ENCODE measurements at places on chromosomes 1 and 21.

DNA sequence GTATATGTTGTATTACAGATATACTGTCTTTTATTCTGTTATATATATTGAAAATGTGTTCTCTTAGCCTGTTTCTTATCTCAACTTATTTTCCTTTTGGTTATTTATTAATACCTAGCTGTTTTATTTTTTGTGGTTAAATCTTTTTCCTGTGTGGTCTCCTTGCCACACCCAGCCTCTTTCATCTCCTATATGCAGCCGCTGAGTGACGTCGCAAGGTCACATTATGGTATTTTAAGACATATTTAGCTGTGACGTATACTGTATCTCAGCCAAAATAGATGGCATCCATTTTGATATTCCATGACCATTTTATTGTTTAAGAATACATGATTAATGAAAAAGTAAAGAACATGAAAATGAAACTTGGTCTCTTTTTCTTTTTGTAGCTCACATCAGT lies 29.1 kb downstream of the CENPF start:
- no peak for DNase-seq

DNA sequence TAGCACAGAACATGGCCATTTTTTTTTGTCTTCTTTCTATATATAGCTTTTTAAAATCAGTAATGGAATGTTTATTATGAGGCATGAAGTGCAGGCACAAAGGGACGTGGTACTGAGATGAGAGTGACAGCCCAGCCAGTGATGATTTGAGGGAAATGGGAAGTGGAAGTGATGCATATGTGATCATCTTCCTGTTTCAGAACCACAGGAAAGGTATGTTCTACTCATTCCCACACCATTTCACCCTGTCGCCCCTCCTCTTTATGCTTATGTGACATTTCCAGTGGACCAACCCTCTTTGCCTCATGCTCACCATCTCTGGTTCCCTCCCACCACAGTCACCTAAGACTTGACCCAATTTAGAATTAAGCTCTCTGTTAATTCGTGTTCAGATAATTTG lies 24.3 kb downstream of the PTGS2 start:
- DNase-seq, result no peak

- DNase-seq, result no peak
Observed at GRCh38 chr1:59520827-59521418, 224.0 kb downstream of the FGGY start.

DNA sequence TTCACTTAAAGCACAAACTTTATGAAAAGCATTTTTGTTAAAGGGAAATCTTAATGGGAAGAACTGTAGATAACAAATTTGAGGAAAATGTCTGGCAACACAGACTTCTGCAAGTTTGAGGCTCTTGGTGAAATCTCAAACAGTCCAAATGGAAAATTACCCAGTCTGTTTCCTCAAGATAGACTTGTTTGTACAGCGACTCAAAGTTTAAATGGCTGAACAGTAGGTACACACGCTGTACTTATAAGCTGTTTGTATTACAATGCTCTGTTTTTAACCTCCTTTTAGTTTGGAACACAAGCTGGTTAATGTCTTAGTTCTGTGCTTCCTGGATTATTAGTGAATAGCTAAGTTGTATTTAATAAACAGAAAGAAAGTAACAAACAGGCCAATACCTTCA lies 217.1 kb downstream of the NFIA start:
- no peak for DNase-seq

DNA sequence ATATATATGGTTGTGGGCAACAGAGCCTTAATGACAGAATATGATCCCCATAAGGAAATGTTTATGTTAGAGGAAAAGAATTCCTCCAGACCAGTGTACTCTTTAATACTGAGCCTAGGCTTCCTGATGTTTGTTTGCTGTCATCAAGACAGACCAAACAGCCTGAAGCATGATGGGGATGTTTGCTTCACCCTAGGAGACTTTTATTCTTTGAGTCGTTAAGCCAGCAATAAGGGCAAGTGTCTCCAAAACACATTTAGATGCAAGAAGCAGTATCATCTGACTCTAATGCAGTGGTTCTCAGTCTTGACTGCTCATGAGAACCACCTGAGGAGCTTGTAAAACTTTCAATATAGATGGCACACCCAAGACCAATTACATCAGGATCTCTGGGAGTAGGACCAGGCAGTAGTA lies 33.1 kb downstream of the UBE2U start:
- DNase-seq, result no peak

DNA sequence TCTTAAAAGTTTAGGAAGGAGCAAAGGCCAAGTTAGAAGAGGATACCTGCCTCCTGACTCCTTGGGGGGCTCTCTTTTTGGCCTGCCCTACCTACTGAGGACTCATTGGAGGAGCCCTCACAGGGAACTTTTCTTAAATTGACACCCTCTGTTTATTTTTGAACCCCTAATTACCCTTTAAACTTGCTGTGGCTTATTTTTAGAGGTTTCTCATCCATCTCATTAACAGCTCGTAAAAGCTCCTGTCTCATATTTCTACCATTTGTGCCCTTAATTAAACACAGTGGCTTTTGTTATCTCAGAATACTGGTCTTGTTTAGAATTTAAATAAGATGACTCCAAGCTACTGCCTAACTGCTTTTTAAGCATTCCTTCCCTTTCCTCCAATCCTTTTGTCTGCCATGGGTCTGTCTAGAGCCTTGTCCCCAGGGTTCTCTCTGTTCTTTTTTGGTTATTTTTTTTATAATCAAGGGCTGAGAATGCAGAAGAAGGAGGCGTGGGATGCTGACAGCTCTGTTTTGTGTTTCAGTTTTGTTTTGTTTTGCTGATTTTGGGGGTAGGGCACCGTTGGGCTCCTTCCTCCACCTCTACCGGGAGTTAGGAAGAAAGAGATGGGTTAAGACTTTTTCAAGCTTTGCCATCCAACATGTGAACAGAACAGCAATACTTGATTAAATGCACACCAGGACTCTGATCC lies 78.0 kb downstream of the SYT6 start:
- no peak for DNase-seq

DNA sequence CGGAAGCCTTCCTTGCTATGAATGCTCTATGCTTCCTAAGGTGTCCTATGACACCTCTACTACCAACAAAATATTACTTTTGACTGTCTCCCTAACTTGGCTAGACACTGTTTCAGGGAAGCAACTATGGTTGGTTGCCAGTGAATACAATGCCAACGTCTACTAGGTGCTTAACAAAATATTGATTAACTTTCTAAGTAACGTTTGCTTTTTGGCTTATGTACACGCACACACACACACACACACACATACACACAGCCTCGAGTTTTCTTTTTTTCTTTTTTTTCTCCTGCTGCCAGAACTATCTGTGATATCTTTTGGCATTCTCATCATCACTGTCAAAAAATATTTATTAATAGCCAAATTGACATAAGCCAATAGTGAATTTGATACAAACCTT lies 864.0 kb downstream of the PLA2G4A start:
- DNase-seq, result no peak

DNA sequence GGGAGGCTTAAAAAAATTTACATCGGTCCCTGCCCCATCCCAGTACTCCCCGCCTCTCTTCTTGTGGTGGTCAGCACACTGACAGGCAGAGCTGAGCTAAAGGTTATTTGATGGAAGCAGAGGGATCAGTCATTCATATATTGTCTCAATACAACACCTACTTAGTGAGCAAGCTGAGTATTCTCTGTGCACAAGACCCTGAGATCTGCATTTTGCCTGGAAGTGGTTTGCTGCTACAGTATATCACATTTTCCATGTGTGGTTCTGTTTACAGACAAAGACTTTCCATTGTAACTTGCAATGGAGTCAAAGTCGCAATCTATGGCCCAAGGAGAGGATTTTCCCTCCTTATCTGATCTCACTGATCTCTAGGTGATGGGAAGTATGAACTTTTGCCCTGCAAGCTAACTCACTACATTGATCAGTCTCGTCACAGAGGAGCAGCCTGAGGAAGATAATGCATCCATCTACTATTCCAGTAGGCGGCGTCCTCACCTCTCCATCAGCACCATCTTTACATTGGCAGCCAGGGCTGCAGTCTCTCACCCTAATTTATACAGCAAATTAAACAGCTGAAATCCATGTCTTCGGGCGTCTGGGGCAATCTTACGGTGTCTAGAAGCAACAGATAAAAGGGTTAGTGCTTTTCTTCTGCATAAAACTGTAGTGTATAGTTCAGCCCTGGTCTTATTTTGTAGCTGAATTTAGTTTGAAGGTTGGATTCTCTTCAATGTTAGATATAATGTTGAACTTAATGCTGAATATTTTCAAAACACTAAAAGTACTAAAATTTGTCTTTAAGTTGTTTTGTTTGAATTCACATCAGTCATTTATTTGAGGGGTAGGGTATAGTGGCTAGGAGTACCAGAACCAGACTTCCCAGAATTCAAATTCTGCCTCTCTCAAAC lies 3.2 kb upstream of the TRAF5 start:
- DNase-seq, result no peak

DNA sequence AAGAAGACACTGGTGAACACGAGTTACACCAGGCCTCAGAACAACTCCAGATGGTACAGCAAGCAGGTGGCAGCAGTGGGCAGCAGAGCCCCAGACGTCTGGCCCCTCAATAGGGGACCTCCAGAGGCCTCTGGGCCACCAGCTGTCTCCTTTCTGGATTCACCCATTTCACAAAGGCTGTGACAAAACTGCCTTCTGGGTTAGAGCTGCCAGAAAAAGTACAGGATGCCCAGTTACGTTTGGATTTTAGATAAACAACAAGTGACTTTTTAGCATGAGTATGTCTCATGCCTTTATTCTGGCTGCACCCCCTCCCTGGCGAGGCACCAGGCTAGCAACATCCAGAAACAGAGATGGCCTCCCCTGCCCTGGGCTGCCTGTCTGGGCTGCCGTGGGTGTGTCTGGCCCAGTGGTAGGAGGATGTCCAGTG lies 30.1 kb downstream of the ITPKB start:
- DNase-seq, result no peak

DNA sequence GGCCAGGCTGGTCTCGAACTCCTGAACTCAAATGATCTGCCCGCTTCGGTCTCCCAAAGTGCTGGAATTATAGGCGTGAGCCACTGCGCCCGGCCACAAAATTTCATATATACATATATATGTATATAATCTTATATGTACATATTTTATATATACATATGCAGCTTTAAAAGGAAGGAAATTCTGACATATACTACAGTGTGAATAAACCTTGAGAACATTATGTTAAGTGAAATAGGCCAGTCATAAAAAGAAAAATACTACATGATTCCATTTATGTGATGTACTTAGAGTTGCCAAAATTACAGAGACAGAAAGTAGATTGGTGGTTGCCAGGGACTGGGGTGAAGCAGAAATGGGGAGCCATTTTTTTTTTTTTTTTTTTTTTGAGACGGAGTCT lies 63.2 kb downstream of the NUP210L start:
- DNase-seq, result no peak

GRCh38 chr1:65112811-65113210 lies 35.2 kb upstream of the AK4 start:
- no peak for DNase-seq

DNA sequence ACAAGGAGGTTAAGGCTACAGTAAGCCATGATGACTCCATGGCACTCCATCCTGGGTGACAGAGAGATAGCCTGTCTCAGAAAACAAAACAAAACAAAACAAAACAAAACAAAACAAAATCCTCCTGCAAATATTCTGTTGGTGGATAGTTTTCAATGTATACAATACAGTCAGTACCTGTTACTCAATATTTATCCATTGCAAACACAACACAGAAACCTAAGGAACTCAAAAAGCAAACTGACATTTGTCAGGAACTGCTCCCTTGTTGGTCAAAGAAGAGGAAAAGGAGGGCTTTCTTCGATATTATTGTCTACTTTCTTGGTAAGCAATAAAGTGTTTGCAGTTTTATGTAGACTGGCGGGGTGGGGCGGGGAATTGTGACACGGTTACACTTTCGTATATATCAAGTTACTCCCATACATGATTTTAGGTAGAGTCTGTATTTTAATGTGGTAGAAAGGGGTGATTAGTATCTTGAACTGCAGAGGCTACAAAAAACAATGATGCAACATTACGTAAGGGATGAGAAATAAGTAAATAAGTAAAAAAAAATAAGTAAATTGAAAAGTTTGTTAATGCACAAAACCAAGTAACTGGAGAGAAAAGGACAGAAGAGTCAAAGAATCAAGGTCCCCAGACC lies 31.8 kb downstream of the APP start:
- DNase-seq, result no peak

DNA sequence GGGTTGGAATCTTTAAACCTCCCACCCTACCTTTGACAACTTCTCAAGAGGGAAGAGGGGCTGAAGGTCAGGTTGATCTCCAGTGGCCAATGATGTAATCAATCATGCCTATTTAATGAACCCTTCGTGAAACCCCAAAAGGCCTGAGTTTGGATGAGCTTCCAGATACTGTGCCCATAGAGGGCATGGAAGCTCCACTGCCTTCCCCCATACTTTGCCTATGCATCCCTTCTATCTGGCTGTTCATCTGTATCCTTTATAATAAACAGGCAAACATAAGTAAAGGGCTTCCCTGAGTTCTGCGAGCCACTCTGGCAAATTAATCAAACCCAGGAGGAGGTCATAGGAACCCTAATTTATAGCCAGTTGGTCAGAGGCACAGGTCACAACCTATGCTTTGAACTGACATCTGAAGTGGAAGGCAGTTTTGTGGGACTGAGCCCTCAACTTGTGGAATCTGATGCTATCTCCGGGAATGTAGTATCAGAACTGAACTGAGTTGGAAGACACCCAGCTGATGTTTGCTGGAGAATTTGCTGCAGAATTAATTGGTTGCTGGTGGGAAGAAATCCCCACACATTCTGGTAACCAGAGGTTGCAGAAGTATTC lies 24.8 kb downstream of the S100A10 start:
- no peak for DNase-seq

- peak; percentile 41 for DNase-seq
Observed at GRCh38 chr1:36864182-36864822, 170.0 kb downstream of the GRIK3 start.

GRCh38 chr1:158506369-158506987 lies 34.5 kb downstream of the OR10R2 start:
- DNase-seq, result peak; percentile 36

DNA sequence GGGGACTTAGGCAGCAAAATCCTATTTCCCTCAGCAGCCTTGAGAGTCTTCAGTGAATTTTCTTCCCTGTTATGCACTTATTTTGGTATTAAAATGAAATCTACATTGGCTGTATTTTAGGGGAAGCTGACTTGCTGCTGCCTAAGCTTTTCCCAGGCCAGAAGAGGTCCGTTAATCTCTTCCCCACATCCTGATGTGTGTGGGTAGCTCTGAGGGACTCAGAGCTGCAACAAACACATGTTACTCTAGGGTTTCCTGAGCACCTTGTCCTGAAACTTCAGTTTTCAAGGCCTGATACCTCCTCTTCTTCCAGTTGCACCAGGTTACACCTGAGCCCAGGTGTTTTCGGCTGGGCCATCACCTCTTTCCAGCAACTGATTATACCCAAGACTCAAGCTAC lies 51.5 kb downstream of the SYT6 start:
- DNase-seq, result no peak

Data from activated CD4-positive, CD25-positive, alpha-beta regulatory T cell treated with anti-CD3 and anti-CD28 coated beads, Interleukin-2, amount 50 U/mL, for 72 hours (primary cell).